Renal cortical epithelial cell (primary cell): ENCODE measurements at places on chromosomes 11 and 22. TPM values are rescaled to one million over a fixed set of nuclear protein-coding genes. Genes with fewer than 3 reads are reported as not detected.

Gene TSGA10IP
- not detected in 2 replicates for total RNA-seq

Gene OR2AG2
- total RNA-seq: 0.25 and 0.35 TPM in 2 replicates

Gene CADM1
- total RNA-seq: 12.7 and 65.4 TPM in 2 replicates

Gene IFITM10
- 0.80 TPM in 1 of 2 replicates, not detected in the other for total RNA-seq

Gene MISFA
- not detected in 2 replicates for total RNA-seq

Gene NTM
- 0.85 and 6.4 TPM in 2 replicates for total RNA-seq

Gene OR10D3
- not detected in 2 replicates for total RNA-seq

Gene MYOD1
- not detected in 2 replicates for total RNA-seq

Gene WNT11
- total RNA-seq: not detected in 2 replicates

Gene PAAF1
- total RNA-seq: 13.9 and 22.0 TPM in 2 replicates

Gene NRGN
- 0.10 TPM in 1 of 2 replicates, not detected in the other for total RNA-seq

Gene SYCE3
- total RNA-seq: not detected in 2 replicates

Gene TRIOBP
- 89.1 and 114 TPM in 2 replicates for total RNA-seq

Gene SERPIND1
- total RNA-seq: not detected in 2 replicates

Gene HEPN1
- not detected in 2 replicates for total RNA-seq

Gene SCGB1C1
- total RNA-seq: 0.55 TPM in 1 of 2 replicates, not detected in the other

Gene MUC6
- not detected in 2 replicates for total RNA-seq

Gene CD3G
- total RNA-seq: not detected in 2 replicates

Gene GPR83
- under 0.01 TPM in 1 of 2 replicates, not detected in the other for total RNA-seq

Gene CRYBA4
- not detected in 2 replicates for total RNA-seq

Gene CYTH4
- not detected in 2 replicates for total RNA-seq

Gene EXPH5
- 6.7 and 9.9 TPM in 2 replicates for total RNA-seq

Gene POLDIP3
- total RNA-seq: 20.7 and 45.9 TPM in 2 replicates

Gene SLC7A4
- 0.20 TPM in 1 of 2 replicates, not detected in the other for total RNA-seq

Gene NPTXR
- 0.87 and 24.7 TPM in 2 replicates for total RNA-seq

Gene MYO18B
- not detected in 2 replicates for total RNA-seq

Gene SORL1
- 3.1 and 4.3 TPM in 2 replicates for total RNA-seq

Gene TRPM5
- total RNA-seq: 0.05 TPM in 1 of 2 replicates, not detected in the other

Gene CCDC157
- total RNA-seq: 2.6 and 12.1 TPM in 2 replicates

Gene SEZ6L
- not detected in 2 replicates for total RNA-seq

Gene TLCD5
- 3.8 and 19.0 TPM in 2 replicates for total RNA-seq

Gene ZP1
- total RNA-seq: not detected in 2 replicates

Gene JOSD1
- total RNA-seq: 60.1 and 91.9 TPM in 2 replicates

Gene GAL3ST1
- total RNA-seq: 2.6 and 6.4 TPM in 2 replicates

Gene OR52N4
- total RNA-seq: not detected in 2 replicates

Gene OR8U1
- not detected in 2 replicates for total RNA-seq

Gene HOATZ
- not detected in 2 replicates for total RNA-seq

Gene ART1
- total RNA-seq: not detected in 2 replicates

Gene POU2AF3
- total RNA-seq: not detected in 2 replicates

Gene TYR
- not detected in 2 replicates for total RNA-seq

Gene PATE2
- 0.20 TPM in 1 of 2 replicates, not detected in the other for total RNA-seq

Gene MRGPRX4
- total RNA-seq: not detected in 2 replicates

Gene CCDC73
- 0.17 and 0.30 TPM in 2 replicates for total RNA-seq

Gene OR8H1
- not detected in 2 replicates for total RNA-seq

Gene TMEM121B
- total RNA-seq: 0.10 TPM in 1 of 2 replicates, not detected in the other

Gene ARRB1
- total RNA-seq: 3.6 and 6.7 TPM in 2 replicates

Gene ZBTB16
- 5.7 and 53.7 TPM in 2 replicates for total RNA-seq

Gene ADM
- 56.4 and 57.3 TPM in 2 replicates for total RNA-seq

Gene ZBTB44
- total RNA-seq: 29.3 and 94.3 TPM in 2 replicates

Gene KCNQ1
- total RNA-seq: 0.35 and 1.1 TPM in 2 replicates

Gene LARGE1
- 12.5 and 20.6 TPM in 2 replicates for total RNA-seq

Gene NPAT
- total RNA-seq: 14.4 and 18.8 TPM in 2 replicates

Gene INPP5J
- total RNA-seq: 0.87 and 4.0 TPM in 2 replicates
